ENCODE measurements at places on chromosomes 13 and 19.

GRCh38 chr19:45968626-45969025 is 5.0 kb downstream of the NOVA2 start:
- no peak for DNase-seq

DNA sequence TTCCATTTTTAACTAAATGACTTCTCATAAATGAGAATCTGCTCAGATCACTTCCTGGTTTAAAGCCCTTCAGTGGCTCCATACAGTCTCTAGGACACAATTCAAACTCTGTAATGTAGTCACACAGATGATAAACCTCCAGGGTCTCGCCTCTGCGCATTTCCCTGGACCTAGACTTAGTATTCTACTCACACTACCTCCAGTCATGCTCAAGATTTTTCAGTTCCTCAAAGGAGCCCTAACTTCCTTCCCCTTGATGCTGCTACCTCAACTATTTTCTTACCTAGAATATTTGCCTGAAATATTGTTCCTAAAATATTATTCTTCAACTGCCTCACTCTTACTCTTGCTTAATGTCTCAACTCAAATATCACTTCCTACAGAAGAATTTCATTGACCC is 86.7 kb upstream of the TPP2 start:
- DNase-seq = no peak

DNA sequence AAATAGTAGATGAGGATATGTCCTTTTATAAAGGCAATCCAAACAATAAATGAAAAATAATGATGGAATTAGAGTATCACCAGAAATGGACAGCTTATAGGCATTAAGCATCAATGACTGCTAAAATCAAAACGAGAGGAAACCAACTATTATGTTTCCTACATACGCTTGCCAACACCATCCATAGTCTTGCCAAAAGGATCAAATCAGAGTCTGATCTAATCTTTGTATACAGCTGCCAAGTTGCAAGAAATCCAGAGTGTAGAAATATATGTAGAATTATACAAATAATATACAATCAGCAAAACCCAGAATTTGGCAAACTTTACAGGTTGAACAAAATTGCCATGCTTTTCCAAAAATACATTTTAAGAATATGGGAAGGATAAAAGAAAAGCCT is 1661.6 kb downstream of the SLITRK1 start:
- DNase-seq = no peak

DNA sequence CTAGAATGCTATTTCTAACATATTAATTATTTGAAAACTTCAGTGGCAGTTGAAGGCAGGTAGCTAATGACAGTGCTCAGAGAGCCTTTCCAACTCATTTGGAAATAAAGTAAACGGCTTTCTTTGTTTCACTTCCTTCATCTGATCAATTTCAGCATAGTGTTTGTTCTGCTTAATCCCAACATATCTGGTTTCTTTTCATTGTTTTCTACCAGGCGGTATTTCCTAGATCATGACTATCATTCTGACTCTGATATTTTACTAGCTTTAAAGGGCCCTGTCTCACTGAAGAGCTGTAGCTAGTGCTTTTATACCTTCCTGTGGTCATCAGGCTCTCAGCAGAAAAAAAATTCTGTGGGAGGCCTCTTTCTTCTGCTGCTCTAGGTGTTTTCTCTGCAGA is 178.6 kb downstream of the RBM26 start:
- DNase-seq = no peak

DNA sequence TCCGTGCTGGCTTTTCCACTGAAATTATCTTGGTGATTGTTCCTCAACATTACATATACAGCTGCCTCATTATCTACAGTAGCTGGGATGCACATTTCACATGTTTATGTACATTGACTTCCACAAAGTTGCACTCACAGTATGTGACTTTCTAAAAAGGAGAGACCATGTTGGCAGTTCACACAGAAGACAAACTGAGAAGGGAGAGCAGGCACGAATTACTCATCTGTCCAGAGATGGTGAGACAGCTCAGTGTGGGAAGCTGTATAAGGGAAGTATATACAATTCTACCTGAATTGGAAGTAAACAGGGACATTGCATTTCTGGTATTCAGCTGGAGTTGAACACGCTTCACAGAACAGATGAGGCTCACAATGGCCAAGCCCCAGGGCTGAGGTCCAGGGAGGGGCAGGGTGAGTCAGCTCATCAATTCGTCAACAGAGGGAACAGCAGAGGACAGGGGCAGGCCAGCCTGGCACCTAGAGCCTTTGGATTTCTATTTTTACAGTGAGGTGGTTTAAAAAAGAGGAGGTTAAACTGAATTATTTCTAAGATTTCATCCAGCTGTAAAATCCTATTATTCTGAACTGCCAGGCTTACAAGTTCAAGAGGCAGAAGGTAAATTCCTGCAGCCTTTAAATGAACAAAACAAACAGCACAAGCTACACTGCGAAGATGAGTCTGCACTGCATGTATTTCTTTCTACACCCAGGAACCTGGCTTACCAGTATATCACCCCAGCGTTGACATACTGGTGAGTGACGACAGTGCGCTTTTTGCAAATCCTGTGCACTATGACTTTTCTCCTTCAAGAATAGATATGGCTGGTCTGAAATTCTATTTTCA is 9.8 kb downstream of the PARP4 start:
- DNase-seq = no peak

- no peak for DNase-seq
These were observed 875.4 kb upstream of the SLC10A2 start for GRCh38 chr13:103941506-103942140.

- DNase-seq = peak; percentile 81
These were observed 2.0 kb upstream of the ARHGAP45 start for GRCh38 chr19:1064661-1065605.

- DNase-seq = no peak
These were observed 129.5 kb upstream of the SLC10A2 start for GRCh38 chr13:103195762-103196161.

- DNase-seq = peak; percentile 77
These were observed 1.5 kb downstream of the TCF3 start for GRCh38 chr19:1650650-1651567.

- no peak for DNase-seq
These were observed 133.9 kb downstream of the KL start for GRCh38 chr13:33150126-33150525.

- DNase-seq = no peak
These were observed 31.0 kb downstream of the TDRD12 start for GRCh38 chr19:32750441-32751055.

GRCh38 chr19:23075031-23075733 is 41.6 kb upstream of the ZNF730 start:
- peak; percentile 27 for DNase-seq

DNA sequence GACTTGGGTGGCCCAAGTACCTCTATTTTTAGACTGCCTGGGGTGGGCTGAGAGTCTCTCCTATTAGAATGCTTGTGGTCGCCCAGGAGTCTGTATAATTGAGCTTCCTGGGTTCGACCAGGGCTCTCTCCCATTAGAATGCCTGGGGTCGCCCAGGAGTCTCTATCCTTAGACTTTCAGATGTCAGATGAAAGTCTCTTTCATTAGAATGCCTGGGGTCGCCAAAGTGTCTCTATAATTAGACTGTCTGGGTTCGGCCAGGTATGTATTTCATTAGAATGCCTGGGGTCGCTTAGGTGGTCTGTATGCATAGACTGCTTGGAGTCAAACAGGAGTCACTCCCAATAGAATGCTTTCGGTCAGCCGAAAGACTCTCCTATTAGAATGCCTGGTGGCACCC is 1471.7 kb downstream of the UQCRFS1 start:
- DNase-seq = no peak

- DNase-seq = no peak
These were observed 80.2 kb downstream of the DPF1 start for GRCh38 chr19:38143847-38144246.

GRCh38 chr13:43933378-43933777 is 53.7 kb downstream of the LACC1 start:
- DNase-seq = no peak

DNA sequence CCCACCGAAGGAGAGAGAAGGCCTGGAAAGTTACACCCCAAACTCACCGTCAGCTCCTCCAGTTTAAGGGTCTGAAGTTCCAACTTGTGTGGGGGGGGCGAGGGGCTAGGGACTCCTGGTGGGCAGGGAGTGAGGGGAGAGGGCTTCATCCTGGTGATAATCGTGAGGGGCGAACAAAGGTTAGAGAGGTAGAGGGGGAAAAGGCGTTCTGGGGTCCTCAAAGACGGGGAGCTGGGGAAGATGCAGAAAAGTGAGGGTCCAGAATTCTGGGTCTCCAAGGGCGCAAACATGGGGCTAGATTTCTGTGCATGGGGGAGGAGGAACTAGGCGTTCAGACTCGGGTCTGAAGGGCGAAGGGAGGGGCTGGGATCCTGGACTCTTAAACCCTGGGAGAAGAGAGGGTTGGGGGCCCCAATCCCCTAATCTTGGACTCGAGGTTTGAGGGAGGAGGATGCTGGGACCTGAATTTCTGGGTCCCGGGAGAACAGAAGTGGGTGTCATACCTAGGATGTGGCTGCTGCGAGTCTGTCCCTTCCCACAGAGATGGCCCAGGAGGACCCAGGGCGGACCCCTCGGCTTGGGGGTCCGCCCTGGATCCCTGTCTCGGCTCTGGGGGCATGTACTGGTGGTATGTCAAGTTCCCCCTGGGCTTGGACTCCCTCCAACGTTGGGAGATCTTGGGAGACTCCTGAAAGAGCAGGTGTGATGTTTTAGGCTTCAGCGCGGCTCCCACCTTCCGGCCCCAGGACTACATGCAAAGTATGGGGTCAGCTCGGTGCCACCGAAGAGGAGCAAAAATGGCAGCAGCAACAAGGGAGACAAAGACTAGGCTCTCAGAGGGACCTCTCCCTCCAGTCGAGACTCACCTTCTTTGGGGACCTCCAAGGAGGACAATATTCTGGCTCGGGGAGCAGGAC is 4.5 kb downstream of the MAMSTR start:
- DNase-seq = no peak

DNA sequence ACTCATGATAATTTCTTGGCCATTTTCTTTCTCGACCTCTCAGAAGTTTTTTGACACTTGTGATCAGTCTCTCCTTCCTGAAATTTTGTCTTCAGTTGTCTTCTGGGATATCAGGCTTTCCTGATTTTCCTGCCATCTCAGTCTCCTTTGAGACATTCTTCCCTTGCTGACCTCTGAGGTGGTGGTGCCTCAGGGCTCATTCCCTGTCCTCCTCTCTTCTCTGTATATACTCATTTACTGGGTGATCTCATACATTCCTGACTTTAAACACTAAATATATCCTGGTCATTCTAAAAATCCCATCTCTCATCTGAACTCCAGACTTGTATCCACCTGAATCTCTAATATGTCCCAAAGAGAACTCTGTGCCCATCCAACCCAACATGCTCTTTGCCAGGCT is 31.3 kb upstream of the STARD13 start:
- DNase-seq = no peak

DNA sequence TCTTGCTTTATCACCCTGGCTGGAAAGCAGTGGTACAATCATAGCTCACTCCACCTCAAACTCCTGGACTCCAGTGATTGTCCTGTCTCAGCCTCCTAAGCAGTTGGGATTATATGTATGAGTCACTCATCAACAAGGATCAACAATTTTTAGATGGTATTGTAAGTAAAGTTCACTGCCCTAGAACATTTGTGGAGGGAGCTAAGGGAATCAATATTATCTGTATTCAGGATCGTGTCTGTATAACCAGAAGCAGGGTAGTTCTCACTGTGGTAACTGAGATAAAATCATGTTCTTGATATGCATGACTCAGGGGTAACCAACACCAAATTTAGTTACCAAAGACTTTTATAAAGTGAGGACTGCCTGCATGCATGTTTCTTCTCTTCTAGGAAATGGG is 27.0 kb downstream of the ZMYM5 start:
- DNase-seq = no peak

DNA sequence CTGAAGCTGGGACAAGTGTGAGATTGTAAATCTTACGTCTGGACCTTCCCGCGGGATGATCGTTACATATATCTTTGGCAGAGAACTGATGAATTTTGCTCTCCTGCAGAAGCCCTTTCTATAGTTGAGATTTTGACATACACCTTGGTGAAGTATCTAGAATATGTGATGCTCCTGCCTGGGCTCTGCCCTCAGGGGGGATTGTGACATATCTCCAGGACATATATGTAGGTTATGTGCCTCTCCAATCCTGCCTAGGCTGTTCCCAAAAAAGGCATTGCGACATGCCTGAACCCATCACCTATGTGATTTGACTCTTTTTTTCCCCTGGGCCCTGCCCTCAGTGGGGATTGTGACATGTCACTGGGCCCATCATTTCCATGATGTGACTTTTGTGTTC is 76.6 kb downstream of the ZNF208 start:
- DNase-seq = no peak

- DNase-seq = peak; percentile 37
These were observed 13.2 kb upstream of the ASF1B start for GRCh38 chr19:14149509-14149994.

DNA sequence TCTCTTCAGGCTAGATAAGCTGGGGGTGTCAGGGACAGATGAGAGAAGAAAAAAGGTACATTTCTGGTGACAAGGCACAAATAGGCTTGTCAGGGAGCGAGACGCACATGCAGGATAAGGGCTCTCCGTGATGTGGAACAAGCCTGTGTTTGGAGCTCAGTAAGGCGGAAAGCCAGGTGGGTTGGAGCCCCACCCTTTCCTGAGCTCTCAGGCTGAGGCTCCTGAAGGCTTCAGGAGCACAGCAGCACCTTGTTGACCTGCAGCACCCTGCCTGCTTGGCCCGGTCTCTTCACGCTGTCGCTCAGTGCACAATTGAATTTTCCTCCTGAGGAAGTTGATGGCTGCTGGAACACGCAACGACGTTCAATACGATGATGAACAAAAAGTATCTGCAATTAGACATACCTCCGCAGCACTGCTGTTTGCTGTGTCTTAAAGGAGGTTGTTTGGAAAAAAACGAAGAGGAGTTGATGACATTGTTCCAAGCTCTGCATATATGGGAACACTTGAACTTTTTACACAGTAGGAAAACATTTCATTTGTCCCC is 29.3 kb downstream of the SERP2 start:
- no peak for DNase-seq

- DNase-seq = no peak
These were observed 215.7 kb downstream of the KATNAL1 start for GRCh38 chr13:30091691-30092090.

GRCh38 chr13:45361596-45362206 is 20.7 kb upstream of the TPT1 start:
- DNase-seq = no peak

DNA sequence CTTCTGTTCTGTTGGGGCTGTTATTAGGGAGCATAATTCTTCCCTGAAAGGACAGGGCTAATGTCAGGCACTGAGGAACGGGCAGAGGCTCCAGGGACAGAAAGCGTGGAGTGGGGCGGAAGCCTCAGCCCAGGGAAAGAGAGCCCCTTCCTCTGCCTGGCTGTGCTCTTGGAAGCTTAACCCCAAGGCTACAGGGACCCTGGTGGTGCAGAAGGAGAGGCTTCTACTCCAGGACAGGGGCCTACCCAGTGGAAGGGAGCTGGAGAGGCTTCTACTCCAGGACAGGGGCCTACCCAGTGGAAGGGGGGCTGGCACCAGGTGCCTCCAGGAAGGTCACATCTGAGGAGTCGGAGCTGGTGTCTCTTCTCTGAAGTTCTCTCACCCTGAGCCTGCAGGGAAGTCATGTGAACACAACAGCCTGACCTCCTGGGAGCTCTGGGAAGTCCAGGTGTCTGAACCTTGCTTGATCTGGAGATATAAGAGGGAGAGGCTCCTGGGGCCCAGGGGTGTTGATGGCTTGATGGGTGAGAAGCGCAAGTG is 159.5 kb upstream of the SOX1 start:
- no peak for DNase-seq

- DNase-seq = peak; percentile 18
These were observed 8.2 kb upstream of the NFIC start for GRCh38 chr19:3357992-3358688.

- no peak for DNase-seq
These were observed 917.4 kb upstream of the MIR17HG start for GRCh38 chr13:90430127-90430526.

GRCh38 chr13:112764864-112765561 is 75.2 kb downstream of the ATP11A start:
- DNase-seq = no peak

GRCh38 chr13:42894765-42895243 is 97.2 kb downstream of the EPSTI1 start:
- no peak for DNase-seq
